ENCODE measurements at places on chromosomes 7 and 10.

DNA sequence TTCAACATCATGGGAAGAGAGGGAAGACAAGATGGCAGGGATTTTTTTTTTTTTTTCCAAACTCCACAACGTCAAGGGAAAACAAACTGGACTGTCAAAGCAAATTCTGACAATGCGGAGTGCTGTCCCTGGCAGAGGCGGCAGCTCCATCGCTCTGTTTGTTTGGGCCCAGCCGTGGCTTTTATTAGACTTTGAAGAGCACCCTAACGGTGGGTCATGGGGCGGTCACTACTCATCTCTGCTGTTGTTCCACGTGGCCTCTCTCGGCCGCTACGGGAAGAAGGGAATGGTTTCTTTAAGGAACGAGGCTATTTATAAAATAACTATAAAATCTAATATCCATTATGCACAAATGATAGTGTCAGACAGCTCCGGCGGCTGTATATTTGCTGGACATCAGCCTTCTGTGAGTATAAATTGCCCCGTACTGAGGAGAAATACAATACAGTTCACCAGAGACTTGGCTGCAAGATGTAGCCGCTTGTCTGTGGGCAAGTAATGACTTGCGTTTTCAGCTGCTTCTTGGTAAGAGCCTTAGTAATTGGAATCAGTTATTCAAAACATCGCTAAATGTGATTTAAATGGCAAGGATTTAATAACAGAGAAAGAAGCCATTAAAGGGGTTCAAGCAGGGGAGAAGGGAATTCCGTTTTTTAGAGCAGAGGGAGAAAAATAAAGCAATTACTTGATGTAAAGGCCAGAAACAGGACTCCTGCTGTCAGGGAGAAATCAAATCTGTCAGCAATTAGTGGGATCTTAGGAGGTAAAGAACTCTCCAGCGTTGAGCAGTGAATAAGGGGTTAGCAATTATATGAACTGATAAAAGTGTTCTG, 61.7 kb upstream of the RAB11FIP2 start:
- no peak for DNase-seq

GRCh38 chr7:29918850-29919249, 70.8 kb downstream of the SCRN1 start:
- DNase-seq = no peak

DNA sequence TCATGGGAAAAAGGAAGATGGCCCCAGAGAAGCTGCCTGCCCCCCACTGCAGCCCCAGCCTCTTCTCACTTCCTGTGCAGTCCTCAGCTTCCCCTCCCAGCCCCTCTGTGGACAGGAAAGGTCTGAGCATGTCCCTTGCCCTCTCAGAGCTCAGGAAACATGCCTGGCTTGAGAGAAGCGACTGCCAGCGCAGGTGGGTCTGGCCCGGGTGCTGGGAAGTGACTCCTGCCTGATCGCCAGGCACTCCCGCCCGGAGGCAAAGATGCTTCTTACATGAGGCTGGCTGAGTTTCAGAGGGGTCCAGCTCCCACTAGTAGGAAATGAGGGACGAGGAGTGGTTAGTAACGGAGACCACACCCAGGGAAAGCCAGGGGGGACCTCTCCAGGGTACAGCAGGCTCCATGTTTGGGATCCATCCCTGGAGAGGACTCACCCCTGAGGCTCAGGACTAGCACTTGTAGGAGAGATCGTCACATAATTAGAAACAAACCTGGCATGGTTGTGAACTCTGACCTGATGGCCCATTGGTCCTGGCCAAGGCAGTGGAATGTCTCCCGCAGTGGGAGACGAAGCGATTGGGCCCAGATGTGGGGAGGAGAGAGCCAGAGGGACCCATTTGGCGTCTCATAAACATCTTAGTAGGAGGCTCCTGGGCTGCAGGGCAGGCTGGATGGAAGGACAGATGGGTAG, 12.3 kb downstream of the ELN start:
- DNase-seq = no peak

GRCh38 chr7:6553448-6554044, 2.3 kb upstream of the GRID2IP start:
- DNase-seq = no peak
